ENCODE measurements at places on chromosomes 4 and X.

- no peak for DNase-seq
These were observed 113.9 kb upstream of the ANXA3 start for GRCh38 chr4:78437608-78438088.

- no peak for DNase-seq
These were observed 1.1 kb upstream of the STX18 start for GRCh38 chr4:4542774-4543485.

DNA sequence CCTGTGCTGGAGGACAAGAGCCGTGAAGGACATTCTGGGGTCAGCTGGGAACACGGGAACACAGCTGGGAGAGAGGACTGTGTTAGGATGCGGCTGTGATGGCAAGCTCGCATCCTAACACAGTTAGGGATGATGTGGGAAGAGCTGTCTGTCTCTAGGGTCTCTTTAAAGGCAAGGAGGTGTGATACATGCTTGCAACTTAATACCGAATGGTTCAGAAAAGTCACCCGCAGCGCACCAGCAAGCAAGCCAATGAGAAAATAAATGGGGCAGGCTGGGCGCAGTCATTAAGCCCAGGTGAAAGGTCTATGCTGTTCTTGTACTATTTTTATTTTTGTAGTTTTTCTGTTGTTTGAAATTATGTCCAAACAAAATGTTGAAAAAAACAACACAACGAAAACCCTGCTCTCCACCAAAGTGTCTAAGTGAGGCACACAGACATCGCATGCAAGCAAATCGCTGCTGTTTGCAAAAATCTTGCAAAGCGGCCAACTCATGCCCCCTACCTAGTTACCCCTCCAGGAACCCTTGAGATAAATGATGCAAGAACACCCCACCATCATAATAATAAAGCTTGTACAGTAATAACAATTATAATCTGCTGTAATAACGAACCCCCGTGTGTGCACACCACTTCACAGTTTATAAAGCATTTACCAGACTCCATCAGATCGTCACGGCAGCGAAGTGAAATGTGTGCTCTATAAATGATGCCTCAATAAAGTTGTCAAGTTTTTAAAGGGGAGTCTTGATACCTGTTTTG is 17.9 kb upstream of the ADRA2C start:
- no peak for DNase-seq

- DNase-seq, result no peak
These were observed 39.0 kb downstream of the PLAC8 start for GRCh38 chr4:83075311-83076095.

DNA sequence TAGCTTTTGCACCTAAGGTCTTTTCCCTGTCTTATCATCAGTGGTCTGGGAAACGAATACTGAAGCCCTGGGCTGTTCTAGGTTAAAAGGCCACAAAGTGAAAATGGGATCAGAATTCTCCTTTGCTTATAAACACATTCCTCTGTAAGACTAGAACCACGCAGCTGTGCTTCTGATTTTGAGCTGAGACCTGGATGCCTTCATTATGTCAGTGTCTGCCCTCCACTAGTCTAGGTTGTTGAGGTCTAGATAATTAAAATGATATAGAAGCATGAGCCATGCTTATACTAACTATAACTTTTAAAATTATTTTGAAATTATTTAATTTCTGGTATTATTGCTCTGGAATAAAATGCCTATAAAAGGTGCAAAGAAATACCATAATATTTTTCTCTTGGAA is 403.9 kb downstream of the ADGRL3 start:
- DNase-seq, result no peak

GRCh38 chrX:41688835-41689234 is at the start of gene GPR34:
Gene GPR34 (plus strand): TSS chrX:41688973. CDS start chrX:41695634, 6,661 bp downstream.
- no peak for DNase-seq

GRCh38 chr4:182854466-182854865 is 62.7 kb downstream of the DCTD start:
- no peak for DNase-seq

DNA sequence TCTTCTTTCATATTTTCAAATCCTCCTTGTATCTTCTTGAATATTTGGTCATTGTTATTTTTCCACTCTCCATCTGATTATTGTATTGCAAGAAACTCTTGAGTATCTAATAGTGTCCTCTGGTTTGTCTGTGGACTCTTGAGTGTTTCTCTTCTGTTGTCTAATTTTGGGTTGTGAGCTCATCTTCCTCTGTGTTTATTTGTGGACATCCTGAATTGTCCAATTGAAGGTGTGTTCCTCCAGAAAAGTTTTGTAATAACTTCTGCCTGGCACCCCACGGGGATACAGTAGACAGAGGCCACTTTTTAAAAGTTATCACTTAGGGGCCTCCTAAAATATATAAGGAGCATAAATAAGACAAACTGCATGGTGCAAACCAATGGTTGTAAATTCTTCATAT is 3.1 kb upstream of the CC2D2A start:
- no peak for DNase-seq

GRCh38 chrX:149629730-149630387 is 1.7 kb downstream of the TMEM185A start:
- DNase-seq, result no peak

- no peak for DNase-seq
These were observed 9.6 kb upstream of the RENBP start for GRCh38 chrX:153953892-153954557.

- no peak for DNase-seq
These were observed 1425.8 kb downstream of the PCDH7 start for GRCh38 chr4:32145987-32146386.

- DNase-seq, result no peak
These were observed 31.5 kb downstream of the F8 start for GRCh38 chrX:154991039-154991438.

- DNase-seq, result peak; percentile 80
These were observed 61.7 kb downstream of the SLIT2 start for GRCh38 chr4:20313237-20314030.

DNA sequence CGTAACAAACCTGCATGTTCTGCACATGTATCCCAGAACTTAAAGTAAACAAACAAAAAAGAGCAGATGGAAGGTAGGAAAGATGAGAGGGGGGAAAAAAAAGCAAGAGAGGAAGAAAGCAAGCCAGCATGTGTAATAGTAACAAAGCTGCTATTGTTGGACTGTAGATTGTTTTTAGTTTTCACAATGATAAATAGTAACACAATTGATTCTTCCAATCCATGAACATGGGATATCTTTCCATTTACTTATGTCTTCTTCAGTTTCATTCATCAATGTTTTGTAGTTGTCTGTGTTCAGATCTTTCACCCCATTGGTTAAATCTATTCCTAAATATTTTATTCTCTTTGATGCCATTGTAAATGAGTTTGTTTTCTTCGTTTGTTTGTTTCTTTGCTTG is 85.0 kb upstream of the TBC1D9 start:
- no peak for DNase-seq

- no peak for DNase-seq
These were observed 4.2 kb upstream of the OTUD5 start for GRCh38 chrX:48961585-48962091.

DNA sequence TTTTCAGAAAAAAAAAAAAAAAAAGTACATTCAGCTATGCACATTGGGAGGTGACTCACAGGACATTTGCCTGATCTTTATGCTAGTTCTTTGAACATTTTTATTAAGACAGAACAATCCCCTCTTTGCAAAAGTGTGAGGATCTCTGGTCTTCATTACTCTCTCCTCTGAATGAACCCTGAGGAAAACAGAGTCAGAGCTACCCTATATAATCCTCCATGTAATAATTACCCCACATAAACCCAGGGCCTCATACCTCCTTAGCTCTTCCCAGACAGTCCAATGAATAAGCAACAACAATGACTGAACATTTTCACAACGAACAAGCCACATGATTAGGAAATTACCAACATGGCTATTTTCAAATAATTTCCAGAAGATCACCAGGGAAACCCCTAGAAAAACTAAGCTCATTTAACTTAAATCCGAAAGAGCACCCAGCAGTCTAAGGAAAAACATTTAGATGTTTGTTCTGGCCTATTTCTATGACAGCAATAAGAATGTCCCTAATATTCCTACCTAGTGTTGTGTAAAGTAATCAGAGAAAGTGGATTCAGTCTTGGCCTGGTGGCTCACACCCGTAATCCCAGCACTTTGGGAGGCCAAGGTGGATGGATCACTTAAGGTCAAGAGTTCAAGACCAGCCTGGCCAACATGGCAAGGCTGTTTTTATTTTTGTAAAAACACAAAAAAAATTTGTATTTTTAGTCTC is 37.8 kb downstream of the TBC1D9 start:
- no peak for DNase-seq

Data from H1 (cell line).